Activated naive CD4-positive, alpha-beta T cell treated with anti-CD3 and anti-CD28 coated beads for 36 hours (primary cell): ENCODE measurements at places on chromosomes 4 and X.

GRCh38 chr4:1608196-1608820 is 75.8 kb downstream of the FAM53A start:
- no peak for DNase-seq

GRCh38 chr4:71187404-71188155 is 151.2 kb upstream of the SLC4A4 start:
- peak; percentile 20 for DNase-seq

GRCh38 chr4:13178621-13179020 is 305.5 kb downstream of the RAB28 start:
- no peak for DNase-seq

DNA sequence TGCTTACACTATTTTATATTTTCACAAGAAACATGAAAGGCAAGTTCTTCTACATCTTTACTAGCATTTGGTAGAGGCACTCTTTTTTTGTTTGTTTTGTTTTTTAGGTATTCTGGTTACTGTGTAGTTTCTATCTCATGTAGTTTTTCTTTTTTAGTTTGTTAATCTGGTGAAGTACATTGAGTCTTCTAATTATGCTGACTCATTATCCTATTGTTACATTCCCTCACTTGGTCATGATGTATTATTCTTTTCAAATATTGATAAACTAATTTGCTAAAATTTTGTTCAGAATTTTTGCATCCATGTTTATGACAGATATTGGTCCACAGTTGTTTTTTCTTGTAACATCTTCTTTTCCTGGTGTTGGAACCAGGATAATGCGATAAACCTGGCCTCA is 4.7 kb downstream of the GK2 start:
- no peak for DNase-seq

- no peak for DNase-seq
These were observed 134.1 kb downstream of the PJA1 start for GRCh38 chrX:69031181-69031580.

- DNase-seq = peak; percentile 83
These were observed 89.4 kb upstream of the TRIM2 start for GRCh38 chr4:153114771-153115321.

- DNase-seq = no peak
These were observed 98.3 kb downstream of the ARHGAP24 start for GRCh38 chr4:85573270-85573669.

GRCh38 chr4:38902695-38903094 is 35.1 kb downstream of the FAM114A1 start:
- no peak for DNase-seq

- DNase-seq = peak; percentile 19
These were observed 118.5 kb downstream of the BTC start for GRCh38 chr4:74675673-74676279.

GRCh38 chr4:80452768-80453167 is 117.2 kb downstream of the CFAP299 start:
- DNase-seq = no peak

- no peak for DNase-seq
These were observed 1.9 kb downstream of the UBE2K start for GRCh38 chr4:39699687-39700409.

GRCh38 chr4:142396279-142396678 is 449.8 kb downstream of the INPP4B start:
- DNase-seq = no peak

DNA sequence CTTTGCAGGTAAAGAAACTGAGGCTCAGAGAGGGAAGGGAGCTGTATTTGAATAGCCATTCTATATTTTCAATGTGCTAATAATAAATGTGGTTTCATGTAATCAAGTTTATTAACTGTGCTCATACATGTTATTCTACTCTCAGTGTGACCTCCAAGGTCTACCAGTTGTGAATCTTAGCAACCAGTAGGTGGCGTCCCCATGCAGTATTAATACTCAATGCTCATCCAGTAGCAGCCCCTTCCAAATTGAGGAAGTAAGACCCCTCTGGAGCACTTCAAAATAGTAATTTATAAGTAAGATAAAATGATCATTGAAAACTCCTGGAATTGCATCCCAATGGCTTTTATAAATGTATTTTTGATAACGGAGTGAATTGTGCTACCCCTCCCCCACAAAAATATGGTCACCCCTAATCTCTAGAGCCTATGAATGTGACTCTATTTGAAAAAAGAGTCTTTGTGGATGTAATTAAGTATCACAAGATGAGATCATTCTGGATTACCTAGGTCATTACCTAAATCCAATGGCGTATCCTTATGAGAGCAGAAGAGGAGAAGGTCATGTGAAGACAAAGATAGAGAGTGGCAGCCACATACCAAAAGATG is 20.4 kb upstream of the SEPSECS start:
- DNase-seq = peak; percentile 50

- DNase-seq = no peak
These were observed 353.4 kb downstream of the SPRY1 start for GRCh38 chr4:123750044-123750443.

GRCh38 chrX:22433292-22434070 is 160.8 kb downstream of the CBLL2 start:
- DNase-seq = no peak

DNA sequence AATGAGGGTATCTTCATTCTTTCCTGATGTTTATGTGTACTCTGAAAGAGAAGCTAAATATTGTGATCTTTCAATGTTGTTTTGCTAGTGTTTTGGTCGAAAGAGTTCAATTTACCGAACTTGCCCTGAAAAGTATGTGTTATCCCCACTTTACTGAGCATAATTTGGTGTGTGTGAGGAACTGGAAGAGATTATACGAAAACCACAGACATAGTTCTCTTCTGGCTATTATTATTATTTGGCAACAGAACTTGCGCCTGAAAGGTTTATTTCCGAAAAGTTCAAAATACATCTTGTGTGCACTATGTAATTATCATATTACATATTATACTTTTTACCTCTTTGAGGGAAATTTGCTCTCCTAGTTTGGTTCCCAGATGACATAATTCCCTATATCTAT is 232.5 kb upstream of the INTU start:
- no peak for DNase-seq

DNA sequence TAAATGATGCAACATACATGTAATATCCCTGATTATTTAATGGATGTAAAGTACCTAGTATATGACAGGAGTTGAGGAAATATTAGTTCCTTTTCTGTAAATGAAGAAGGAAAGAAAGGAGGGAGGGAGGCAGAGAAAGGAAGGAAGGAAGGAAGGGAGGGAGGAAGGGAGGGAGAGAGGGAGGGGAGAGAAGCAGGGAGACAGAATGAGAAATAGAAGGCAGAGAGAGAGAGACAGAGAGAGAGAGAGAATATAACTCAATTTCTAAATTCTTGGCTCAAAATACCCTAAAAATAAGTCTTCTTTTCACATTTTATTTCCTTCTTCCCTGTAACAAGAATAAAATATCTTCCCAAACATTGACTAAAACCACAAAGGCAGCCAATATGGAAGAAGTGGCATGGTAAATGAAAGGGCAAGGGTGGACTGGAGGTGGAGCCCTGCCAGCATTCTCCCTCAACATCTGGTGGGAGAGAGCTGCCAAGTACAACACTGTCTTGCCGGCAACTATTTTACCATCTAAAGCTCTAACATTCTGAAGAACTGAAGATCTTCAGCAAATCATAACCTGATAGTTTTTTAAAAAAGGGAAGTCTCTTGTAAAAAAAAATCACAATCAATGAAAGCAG is 245.1 kb downstream of the PPP3CA start:
- no peak for DNase-seq

GRCh38 chr4:70722199-70722791 is 531 bp downstream of the RUFY3 start:
- peak; percentile 48 for DNase-seq

DNA sequence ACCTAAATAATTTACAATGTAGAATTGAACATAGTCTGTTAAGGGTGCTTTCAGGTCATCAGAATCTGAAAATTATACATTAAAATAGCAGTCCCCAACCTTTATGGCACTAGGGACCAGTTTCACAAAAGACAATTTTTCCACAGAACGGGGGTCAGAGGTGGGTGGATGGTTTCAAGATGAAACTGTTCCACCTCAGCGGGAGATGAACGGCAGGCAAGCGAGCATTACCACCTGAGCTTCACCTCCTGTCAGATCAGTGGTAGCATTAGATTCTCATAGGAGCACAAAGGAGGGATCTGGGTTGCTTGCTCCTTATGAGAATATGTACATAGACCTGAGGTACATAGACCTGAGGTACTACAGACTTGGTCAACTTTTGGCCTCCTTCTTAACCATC is 29.0 kb downstream of the LRBA start:
- peak; percentile 39 for DNase-seq

- DNase-seq = peak; percentile 74
These were observed 25.4 kb upstream of the ACSL1 start for GRCh38 chr4:184851200-184851541.

DNA sequence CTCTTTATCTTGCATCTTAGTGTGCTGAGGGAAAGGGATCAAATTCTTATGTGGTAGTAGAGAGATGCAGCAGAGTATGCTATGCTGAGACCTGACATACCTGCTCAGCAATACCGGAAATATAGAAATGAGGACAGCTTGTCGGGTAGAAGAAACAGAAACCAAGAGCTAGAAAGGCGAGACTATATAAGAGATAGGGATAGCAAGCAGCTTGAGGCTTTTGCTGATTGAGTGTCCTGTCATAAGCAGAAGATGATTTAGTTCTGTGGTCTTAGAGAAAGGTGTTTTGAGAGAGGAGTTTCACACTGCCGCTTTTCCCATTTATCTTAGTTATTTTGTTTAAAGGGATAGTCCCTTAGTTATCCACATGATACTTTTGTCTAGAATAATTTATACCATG is 31.7 kb downstream of the USP9X start:
- DNase-seq = peak; percentile 20
